Ascending aorta (tissue), 2 donors: ENCODE measurements at places on chromosomes 2 and 18.

DNA sequence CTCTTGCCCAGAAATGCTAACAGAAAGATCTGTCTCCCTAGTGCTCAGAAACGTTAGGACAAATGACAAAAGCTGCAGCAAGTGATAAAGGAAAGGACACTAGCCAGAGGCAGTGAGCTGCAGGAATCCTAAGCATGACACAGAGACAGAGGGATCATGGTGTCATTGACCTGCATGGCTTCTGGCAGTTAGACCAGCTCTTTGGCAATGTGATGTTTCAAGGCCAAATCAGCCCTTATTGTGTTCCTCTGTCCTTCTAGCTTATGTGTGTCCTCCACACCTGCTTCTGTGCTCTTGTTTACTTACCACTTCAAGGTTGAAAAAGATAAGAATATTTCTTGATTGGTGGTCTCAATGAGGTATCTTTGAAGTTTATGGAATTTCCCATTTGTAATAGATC is 120.8 kb downstream of the RHBDD1 start:
- H3K27me3 ChIP-seq, result no peaks in the 10 kb centered on the region
- H3K4me1 ChIP-seq, result peaks cover 5% of the 10 kb centered on the region
- H3K27ac ChIP-seq, result no peak overlapping the region

DNA sequence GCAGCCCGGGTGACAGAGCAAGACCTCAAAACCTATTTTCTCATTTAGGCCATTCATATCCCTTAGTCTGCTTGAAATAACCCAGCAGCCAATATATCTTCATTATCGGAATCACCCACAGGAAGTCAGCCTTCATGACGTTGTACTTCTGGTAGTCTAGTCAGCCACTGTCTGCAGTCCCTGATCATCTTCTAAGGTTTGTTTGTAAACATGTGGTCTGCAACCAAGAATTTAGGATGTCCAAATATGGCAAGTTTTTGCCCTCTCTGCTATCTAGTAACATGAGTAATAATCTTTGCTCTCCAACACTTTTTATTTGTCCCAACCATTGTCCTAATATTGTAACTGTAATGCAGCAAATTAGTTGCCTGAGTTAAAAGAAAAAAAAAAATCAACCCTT is 92.5 kb downstream of the PRPF40A start:
- H3K27me3 ChIP-seq, result no peaks in the 10 kb centered on the region
- no peak overlapping the region for H3K4me3 ChIP-seq
- no peak overlapping the region for H3K27ac ChIP-seq
- peaks cover 15% of the 10 kb centered on the region for H3K36me3 ChIP-seq

- H3K27me3 ChIP-seq, result no peaks in the 10 kb centered on the region
- no peaks in the 10 kb centered on the region for H3K36me3 ChIP-seq
These were observed 8.7 kb upstream of the MTERF4 start for GRCh38 chr2:241110607-241111439.

GRCh38 chr2:43420389-43420801 is 175.4 kb downstream of the THADA start:
- peak overlapping the region; percentile 26 for H3K27ac ChIP-seq
- peaks cover 2% of the 10 kb centered on the region for H3K4me1 ChIP-seq
- H3K36me3 ChIP-seq, result no peaks in the 10 kb centered on the region
- DNase-seq, result no peak
- no peak overlapping the region for H3K4me3 ChIP-seq

DNA sequence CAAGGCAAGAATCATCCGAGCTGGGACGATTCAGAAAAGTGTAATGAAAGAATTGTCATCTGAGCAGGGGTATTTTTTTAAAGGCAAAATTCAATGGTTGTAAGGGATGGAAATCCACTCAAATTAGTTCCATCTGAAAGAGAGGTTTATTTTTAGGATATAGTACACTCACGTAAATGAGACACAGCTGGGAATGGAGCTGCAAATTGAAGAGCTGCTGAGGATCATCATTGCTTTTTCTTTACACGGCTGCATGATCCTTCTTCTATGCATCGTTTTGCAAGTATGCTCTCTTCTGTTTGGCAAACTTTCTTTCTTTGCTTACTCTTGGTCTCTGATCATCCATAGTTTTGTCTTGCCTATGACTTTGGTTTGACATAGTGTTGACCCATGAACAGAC is 27.4 kb upstream of the CUL3 start:
- H3K4me1 ChIP-seq, result no peaks in the 10 kb centered on the region
- H3K4me3 ChIP-seq, result no peak overlapping the region
- H3K36me3 ChIP-seq, result no peaks in the 10 kb centered on the region
- no peaks in the 10 kb centered on the region for H3K27me3 ChIP-seq
- no peak overlapping the region for H3K27ac ChIP-seq

GRCh38 chr2:207993151-207993763 is 32.1 kb downstream of the PLEKHM3 start:
- H3K27me3 ChIP-seq, result no peaks in the 10 kb centered on the region
- no peak overlapping the region for H3K4me3 ChIP-seq
- no peak overlapping the region for H3K27ac ChIP-seq

DNA sequence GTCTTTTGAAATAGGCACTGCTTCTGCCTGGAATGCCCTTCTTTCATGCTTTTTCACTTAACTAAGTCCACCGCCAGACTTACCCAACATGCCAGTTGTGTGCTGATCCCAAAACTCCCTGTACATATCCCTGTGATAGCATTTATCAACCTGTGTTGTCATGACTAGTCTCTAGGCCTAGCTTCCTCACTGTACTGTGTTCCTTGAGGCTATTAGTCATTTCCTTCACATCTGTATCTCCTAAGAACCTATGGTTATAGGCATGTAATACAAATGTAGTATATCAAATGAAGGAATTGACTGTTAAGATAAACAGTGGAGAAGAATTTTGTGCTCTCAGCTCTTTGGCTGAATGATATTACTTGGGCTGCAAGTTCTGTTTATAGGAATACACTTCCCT is 184.3 kb downstream of the CYRIA start:
- H3K27ac ChIP-seq, result no peak overlapping the region
- DNase-seq, result no peak
- H3K36me3 ChIP-seq, result no peaks in the 10 kb centered on the region
- H3K4me1 ChIP-seq, result no peaks in the 10 kb centered on the region
- no peak overlapping the region for H3K4me3 ChIP-seq

- no peak overlapping the region for H3K27ac ChIP-seq
- H3K4me3 ChIP-seq, result no peak overlapping the region
- no peaks in the 10 kb centered on the region for H3K36me3 ChIP-seq
- no peaks in the 10 kb centered on the region for H3K27me3 ChIP-seq
- no peak for DNase-seq
These were observed 66.2 kb downstream of the ATOH8 start for GRCh38 chr2:85819811-85820510.

- no peak overlapping the region for H3K4me3 ChIP-seq
- H3K4me1 ChIP-seq, result no peaks in the 10 kb centered on the region
- H3K27me3 ChIP-seq, result no peaks in the 10 kb centered on the region
- peaks cover 45% of the 10 kb centered on the region for H3K36me3 ChIP-seq
These were observed 8.2 kb downstream of the WDR54 start for GRCh38 chr2:74429487-74430451.

GRCh38 chr2:122340246-122340645 is 584.8 kb downstream of the TSN start:
- H3K36me3 ChIP-seq, result no peaks in the 10 kb centered on the region
- no peak for DNase-seq
- no peaks in the 10 kb centered on the region for H3K4me1 ChIP-seq
- H3K4me3 ChIP-seq, result no peak overlapping the region
